Stimulated activated CD4-positive, alpha-beta T cell treated with anti-CD3 and anti-CD28 coated beads, Interleukin-1b, Interleukin-23, amount 100 ng/mL, for 1 hour (primary cell): ENCODE measurements at places on chromosomes 1 and 21.
A peak's percentile ranks its signal among the peaks of the same experiment; 100 is the strongest.

DNA sequence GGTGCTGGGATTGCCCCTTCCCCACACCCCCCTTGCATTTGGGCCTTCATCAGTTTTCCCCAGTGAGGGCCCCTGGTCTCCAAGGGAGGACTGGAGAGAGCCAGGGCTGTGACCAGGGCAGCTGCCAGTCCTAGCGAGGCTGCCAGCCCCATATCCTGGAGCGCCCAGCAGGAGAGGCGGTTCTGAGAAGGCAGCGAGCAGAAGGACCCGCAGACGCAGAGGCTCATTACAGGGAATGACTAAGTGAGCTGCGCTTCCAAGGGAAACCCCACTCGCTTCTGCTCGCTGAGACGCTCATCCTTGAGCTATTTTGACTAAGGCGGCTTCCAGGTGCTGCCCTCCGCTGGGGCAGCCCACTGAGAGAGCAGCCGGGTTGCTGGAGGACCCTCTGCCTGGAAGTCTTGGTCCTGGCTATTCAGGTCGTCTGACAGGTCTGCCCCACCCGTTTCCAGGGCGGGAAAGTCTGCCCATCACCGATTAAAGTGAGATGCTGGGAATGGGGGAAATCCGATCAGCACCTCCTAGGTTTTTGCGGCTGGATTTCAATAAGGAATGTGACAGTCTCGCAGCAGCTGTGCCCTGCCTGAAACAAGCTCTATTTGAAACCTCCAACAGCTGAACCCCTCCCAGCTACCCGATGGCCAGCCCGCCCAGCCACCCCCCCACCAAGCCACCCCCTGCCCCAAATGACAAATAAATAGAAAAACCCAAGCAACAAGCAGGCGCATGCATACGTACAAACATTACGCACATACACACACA is 2.8 kb downstream of the KCNN3 start:
- no peak for DNase-seq

DNA sequence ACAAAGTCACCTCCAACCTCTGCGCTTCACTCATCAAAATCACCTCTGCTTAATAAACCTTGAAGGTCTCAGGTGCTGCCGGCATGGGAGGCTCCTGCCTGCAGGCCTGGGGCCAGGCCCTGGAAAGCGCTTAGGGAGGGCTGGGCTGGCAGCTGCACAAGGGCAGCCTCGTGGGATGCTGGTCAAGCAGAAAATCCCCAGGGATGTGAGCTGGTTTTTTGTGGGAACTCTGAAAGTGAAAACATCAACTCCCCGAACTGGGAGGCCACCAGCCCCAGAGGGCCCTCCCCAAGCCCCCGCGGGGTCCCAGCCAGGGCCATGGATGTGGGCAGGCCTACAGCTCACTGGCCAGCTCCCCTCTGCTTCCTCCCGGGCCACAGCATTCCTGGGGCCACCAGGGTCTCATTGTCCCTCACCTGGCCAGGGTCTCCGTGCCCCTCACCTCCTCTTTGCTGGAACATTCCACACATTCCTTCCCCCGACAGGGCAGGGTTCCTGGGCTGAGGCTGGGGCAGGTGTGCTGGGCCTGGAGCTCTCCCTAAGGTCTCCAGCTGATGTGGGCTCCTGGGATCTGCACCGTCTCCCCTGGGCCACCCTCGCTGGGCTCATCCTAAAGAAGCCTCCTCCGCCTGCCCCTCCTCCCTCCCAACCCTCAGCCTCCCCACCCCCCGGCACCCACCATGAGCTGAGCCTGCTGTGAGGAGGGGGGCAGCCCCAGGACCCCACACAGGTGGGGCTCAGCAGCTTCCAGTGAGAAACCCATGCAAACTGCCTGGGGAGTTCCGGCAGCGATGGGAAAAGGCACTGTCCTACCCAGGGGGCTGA is 36.0 kb upstream of the POFUT2 start:
- DNase-seq: no peak

DNA sequence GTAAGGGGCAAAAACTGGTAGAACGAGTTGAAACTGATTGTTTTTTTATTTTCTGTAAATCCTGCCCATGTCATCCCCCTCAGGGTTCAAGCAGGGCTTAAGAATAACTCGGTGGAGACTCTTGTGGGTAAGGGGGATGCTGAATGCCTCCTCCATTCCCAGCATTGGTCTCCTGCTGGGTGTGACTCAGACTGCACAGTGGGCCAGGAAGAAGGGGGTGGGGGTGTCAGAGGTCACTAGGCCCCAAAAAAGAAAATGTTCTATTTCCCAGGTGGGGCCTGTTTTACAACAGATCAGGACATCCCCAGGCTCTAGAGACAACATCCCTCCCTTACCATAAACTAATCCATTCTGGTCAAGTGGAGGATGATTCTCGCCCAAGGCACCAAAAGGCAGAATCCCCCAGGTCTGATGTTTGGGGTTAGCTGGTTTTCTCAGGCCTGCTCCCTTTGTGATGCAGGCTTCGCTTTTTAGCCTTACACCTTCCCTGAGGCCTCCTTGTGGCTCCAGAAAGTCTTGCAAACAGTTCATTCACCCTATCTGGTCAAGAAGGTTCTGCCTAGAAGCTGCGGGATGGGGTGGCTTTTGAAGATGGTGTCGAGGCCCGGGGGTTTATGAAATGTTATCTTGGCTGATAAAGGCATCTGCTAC is 10.7 kb upstream of the GRHL3 start:
- DNase-seq: no peak

- no peak for DNase-seq
These were observed 3.2 kb downstream of the PTP4A2 start for GRCh38 chr1:31934706-31935629.

- DNase-seq: no peak
These were observed 98.9 kb downstream of the RGS2 start for GRCh38 chr1:192907545-192908243.

- DNase-seq: no peak
These were observed 267.2 kb upstream of the SGIP1 start for GRCh38 chr1:66266756-66267155.

DNA sequence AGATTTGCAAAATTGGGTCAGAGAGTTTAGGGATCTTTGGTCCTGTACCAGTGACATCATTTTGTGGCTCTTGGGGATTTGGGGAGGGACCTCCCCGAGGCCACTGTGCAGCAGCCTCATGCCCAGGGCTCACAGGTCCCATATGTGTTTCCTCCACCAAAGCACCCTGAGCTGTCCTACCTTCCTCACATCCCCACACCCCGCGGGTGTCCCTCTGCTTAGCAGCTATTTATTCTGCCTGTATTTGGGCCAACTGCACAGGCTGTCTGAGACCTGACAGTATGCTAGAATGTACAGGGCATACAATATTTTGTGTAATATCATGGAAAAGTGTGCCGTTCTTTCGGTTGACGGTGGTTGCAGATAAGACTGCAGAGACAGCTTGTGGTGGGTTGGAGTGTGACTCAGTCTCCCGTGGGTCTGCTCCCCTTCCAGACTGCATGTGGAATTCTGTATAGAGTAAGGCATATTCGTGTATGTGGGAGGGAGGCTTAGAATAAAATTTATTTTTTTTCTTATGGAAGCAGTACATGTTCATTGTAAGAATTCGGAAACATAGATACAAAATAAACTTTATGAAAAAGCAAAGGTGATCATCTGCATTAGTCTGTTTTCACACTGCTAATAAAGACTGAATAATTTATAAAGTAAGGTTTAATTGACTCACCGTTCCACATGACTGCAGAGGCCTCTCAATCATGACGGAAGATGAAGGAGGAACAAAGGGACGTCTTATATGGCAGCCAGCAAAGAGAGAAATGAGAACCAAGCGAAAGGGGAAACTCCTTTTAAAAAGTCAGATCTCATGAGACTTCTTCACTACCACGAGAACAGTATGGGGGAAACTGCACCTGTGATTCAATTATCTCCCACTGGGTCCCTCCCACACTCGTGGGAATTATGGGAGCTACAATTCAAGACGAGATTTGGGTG is 84.4 kb downstream of the ADARB1 start:
- DNase-seq: no peak

DNA sequence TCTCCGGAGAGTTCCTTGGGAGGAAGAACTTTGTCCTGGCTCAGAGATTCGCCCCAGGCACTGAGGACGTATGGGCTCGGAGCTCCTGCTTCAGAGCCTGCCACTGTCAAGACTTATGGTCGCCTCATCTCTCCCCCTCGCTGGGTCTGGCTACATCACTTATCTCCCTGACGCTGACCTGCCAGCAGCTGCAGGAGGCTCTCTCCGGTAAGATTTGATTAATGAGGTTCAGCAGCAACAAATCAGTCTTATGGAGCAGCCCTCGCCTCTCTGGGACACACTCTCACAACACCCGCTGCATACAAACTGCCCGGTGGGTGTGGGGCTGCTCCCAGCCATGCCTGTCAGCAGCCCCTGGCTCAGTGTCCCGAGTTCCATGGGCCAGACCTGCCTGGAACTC is 297.8 kb downstream of the RRAGC start:
- no peak for DNase-seq

DNA sequence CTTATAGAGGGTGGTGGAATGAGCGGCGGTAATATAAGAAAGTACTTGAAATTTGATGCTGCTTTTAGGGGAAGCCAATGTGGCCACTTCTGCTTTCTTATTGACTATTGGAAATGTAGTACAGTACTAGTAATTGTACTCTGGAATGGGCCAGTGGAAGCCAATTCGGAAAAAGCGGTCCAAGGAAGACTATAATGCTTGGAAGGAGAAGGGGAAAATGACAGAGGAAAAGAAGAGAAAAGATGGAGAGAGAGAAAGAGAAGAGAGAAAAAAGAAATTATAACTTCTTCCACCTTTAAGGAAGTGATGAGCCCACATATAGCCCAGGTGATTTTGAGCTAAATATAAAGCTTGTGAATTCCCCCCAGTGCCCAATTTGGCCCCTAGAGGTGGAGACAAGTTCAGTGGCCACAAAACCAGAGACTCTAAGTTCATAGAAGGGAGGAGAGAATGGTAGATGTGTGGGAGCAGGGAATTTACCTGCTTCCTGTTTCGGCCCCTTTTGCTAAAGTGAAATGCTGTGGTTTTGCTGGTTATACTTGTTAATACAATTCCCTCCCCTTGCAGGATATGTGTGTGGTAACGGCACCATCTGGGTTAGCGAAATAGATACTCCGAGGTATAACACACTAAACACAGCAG is 35.7 kb upstream of the DUSP10 start:
- peak; percentile 3 for DNase-seq

DNA sequence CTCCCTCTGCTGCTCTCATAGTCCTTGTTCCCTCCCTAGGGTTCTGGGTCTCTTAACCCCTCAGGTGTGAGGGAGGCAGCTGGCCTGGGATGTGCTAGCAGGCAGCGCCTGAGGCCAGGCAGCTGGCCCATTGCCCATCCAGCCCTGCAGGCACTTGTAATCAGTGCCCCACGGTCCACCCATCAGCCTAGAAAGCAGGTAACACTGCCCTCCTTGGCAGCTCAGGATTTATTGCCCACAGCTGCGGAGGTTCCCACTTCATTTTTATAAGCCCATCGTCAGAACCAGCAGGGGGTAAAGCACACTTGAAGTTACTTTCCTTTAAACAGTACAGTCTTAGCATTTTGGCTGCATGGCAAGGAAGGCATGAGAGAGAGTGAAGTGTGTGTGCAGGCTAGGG is 70.6 kb downstream of the TMEM53 start:
- DNase-seq: no peak

GRCh38 chr1:44266400-44267344 is 53.4 kb downstream of the DMAP1 start:
- DNase-seq: no peak

DNA sequence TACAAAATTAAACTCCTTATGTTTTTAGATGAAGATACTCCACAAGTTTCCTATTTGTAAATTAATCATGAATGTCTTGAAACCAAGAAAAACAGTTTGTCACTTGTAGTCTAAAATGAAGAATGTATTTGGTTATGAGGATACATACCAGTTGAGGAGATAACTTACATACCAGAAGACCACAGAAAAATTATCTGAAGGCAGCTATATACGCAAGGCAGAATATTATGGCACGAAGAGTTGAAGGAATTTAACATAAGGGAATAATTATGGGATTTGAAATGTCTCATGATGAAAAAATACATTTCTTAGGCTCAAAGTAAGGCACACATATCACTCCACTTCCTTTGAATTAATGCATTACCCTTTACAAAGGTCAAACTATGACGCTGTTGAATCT is 73.3 kb downstream of the IFI44 start:
- DNase-seq: no peak

DNA sequence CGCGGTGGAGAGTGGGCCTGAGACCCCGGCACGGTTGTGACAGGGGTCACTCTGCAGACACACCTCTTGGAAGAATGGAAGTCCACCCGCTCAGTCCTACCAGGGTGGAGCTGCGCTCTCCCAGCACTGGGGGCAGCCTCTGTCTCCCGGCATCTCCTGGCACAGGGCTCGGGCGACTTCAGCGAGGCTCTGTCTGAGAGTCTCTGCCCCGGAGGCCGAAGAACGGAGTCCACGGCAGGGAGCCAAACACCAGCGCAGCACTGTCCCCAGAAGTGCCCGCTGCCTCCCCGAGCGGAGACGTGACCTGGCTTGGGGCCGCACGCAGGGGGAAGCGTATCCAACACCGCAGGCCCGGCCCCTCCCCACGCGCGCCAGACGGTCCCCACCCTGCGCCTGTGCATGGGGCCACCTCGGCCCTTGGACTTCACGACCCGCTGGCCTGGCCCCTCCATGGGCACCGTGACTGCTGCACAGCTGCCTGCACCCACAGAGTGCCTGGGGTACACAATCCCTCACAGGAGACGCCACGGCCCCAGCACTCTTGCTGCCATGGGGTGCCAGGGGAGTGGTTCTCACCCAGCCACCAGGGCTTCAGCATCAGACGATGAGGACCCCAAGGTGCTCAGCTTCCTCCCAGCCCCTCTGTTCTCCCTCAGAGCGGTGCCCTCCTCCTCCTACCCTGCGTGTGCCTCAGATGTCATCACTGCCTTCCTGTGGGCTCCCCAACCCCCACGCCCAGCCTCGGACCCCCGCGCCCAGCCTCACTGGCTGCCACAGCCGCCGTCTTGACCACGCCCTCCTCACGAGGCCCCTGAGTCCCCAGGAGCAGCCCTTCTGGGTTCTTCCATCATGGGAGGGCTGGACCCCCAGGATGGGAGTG is 14.9 kb upstream of the RNF223 start:
- no peak for DNase-seq

- DNase-seq: no peak
These were observed 15.5 kb downstream of the SLC6A17 start for GRCh38 chr1:110165761-110166231.

DNA sequence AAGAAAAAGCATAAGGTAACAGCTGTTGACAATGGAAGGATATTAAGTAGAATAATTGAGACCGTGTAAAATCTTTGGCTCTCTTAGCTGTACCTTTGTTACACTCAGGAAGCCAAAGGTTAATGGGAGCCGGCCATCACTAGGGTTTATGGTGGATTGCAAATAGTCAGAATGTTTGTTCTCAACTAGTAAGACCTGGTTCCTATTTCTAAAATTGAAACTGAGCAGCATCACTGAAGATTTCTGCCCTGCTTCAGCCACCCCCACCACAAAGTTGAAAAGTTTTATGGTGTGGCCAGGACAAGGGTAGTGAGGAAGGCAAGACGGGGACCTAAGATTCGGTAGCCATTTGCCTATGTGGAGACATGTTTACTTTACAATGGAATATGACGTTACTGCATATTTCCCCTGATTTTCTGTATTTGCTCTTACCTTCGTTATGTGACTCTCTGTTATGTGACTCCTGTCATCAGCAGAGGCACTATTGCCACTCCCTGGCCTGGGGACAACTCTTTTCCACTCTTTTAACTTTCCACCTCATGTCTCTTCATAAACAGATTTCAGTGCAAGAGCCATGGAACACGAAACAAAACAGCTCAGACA is 41.4 kb upstream of the KIF1B start:
- no peak for DNase-seq
